SK-MEL-5 (cell line): ENCODE measurements at places on chromosomes 11 and 22.

- DNase-seq: no peak
These were observed 110.7 kb downstream of the EHF start for GRCh38 chr11:34731603-34732002.

DNA sequence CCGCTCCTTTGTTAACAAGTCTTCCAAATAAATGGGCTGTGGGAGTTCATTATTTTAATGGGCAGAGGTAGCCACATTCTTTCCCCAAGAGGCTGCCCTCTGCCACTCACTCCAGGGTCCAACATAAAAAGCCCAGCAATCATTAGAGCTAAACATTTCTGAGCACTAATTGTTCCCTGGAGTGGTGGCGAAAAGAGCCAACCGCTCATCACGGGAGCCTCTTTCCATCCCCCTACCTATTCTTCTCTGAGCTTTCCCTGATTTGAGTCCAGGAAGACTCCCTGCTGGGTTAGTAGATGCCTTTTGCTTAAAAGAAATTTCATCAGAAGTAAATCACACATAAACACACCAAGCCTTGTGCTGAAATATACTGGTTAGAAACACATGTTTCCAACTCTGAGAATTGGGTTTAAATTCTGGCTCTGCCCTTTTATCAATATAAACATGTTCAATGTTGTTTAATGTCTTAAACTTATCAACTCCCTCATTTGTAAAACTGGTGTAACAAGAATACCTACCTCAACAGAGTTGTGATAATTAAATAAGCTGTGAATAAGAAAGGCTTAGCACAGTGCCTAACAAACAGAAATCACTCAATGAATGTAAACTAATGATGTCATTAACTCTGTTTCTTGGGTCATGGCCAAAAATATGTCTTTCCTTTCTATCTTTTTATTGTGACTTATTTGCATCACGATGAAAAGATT lies at the start of gene OR5A2:
Gene OR5A2, minus strand, starts transcription at position 53 of the 707 bp plus-strand sequence. CDS start 3,460 bp downstream, outside the sequence.
- peak; percentile 1 for DNase-seq

- no peak for DNase-seq
These were observed 462.9 kb downstream of the TBC1D22A start for GRCh38 chr22:47225080-47225930.

GRCh38 chr11:9176136-9176535 lies 84.7 kb upstream of the SCUBE2 start:
- DNase-seq: no peak

DNA sequence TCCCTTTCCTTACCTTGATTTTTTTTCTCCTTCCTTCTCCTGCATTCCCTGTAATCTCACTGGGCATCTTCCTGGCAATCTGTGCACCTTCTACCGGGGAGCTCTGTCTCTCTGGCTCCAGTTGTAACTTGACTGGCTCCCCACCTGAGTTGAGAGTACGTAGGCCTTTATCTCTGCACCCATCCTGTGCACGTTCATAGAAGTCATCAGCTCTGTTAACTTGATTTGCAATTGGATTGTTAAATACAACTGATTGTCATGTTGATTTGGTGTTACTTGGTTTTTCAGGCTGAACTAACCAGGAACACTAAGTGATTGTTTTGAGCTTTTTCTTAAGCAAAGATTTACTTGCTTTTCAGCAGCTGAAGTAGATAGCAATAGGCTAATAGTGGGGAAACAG lies 11.8 kb downstream of the SWAP70 start:
- no peak for DNase-seq

- DNase-seq: no peak
These were observed 834.5 kb downstream of the FAM181B start for GRCh38 chr11:81899156-81899555.

DNA sequence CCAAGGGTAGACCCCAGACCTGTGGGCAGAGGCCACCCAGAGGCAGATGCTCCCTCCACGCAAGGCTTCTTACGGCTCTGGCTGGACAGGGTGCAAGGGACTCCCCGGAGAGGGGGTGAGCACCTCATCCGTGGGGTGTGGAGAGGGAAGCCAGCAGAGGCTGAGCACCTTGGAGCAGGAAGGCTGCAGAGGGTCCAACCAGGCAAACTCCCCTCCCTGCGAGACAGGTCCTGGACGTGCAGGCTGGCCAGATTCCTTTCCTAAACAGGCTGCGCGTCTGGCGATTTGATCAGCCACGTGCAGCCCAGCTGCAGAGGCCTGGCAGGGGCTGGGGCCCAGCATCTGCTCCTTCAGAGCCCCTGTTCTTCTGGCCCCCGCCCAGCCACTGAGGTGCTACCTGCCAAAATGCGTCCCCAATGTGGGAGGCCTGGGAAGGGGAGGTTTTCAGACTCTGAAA lies 49.3 kb downstream of the WNT11 start:
- no peak for DNase-seq

- no peak for DNase-seq
These were observed 264.5 kb upstream of the UBASH3B start for GRCh38 chr11:122391049-122391448.

DNA sequence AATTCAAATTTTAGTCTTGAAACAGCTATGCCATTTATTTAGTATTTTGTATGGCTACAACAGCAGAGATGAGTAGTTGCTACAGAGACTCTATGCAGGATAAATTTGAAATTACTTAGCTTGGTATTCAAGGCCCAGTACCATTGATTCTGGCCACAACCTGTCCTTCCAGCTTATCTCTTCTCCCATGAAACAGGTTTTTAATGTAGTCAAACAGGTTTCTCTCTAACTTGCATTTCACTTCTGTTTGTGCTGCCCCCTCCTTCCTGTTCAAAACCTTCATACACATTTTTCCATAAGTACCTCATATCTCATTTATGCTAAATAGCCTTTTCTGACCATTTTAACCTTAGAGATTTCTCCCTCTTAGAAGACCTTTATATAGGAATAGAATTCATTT lies 3.3 kb downstream of the USP47 start:
- DNase-seq: no peak

DNA sequence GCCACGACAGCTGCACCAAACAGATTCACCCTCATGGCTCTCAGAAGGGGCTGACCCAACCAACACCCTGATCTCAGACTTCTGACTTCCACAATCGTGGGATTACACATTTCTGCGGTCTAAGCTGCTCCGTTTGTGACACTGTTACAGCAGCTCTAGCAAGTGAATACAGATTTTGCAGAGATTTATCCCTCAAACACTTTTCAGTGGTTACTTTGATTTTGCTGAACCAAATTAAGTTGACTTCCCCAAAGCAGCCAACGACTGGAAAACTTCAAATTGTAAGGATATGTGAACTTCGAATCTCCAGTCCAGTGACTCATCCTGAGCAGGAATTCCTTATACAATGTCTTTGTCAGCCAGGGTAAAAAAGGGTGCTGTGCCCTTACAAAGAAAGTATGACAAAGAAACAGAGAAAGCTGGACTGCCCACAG lies 14.8 kb upstream of the INCENP start:
- DNase-seq: no peak

GRCh38 chr11:79956061-79956460 lies 515.2 kb upstream of the TENM4 start:
- no peak for DNase-seq

- DNase-seq: peak; percentile 64
These were observed 6.0 kb downstream of the RNF169 start for GRCh38 chr11:74754507-74755252.

DNA sequence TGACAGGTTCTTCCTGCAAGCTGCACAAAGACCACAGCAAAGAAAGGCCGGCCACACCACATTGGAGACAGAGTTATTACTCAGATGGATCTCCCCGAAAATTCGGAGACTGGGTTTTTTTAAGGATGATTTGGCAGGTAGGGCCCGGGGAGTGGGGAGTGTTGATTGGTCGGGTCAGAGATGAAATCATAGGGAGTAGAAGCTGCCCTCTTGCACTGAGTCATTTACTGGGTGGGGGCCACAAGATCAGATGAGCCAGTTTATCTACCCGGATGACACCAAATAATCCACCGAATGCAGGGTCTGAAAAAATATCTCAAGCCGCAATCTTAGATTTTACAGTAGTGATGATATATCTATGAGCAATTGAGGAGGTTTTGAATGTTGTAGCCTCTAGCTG lies 401.8 kb upstream of the FAT3 start:
- no peak for DNase-seq

- DNase-seq: no peak
These were observed 11.2 kb upstream of the IL18BP start for GRCh38 chr11:71987521-71987920.

DNA sequence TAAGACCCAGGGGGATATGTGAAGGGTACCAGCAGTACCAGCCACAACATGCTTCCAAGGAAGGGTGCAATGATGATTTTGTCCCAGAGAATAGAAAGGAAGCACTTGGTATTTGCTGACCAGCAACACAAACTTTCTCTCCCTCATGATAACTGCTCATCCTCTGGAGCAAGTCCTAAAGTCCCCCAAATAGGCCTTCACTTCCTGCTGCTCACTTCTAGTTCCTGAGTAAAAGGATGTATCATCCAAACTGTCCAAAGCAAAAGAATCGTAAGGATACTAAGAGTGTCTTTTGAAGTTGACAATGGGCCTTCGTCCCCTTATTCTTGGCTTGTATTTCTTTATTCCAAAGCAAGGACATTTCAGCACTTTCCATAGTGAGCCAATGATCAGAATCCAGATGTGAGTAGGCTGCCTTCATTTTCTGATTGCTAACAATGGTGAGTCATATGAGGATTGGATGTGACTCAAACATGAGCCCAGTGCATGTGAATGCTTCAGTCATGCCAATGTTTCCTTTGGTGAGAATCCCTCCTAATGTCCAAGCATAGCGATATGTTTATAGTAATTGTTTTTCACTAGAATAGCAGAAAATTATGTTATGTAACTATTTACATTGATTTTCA lies 243.4 kb upstream of the POU2AF2 start:
- no peak for DNase-seq

GRCh38 chr11:6855971-6856541 lies 6.8 kb upstream of the OR10A2 start:
- DNase-seq: no peak

GRCh38 chr11:8947230-8947943 lies 4.6 kb upstream of the ASCL3 start:
- DNase-seq: no peak

DNA sequence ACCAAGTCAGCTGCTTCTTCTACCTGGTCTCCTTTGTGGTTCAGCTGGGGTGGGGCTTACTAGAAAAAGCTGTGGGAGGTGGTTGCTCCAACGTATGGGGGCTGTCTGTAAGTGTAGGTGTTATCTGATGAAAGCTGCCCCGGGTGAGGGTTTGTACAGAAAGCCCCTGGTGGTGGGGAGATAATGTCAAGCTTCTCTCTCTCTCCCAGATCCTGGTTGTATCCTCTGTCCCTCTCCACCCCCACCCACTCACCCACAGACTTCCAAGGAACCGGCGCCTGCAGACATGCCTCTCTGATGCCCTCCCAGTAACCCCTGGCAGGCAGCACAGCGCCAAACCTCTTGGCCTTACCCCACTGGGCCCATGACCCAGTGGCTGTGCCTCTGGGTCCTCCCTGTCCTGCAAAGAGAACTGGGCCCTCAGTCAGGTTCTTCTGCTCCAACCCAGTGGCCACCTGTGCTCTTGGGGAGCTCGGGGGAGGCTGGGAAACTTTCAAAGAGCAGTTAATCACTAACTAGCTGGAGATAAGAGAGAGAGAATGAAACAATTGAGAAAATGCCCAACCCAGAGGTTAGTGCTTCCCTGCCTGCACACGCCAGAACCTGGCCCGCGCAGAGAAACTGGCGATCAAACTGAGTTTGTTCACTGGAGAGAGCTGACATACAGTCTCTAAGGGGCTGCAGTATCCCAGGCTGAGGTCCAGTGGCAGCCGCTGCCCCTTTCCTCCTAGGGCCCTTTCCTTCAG lies 20.4 kb upstream of the EHF start:
- no peak for DNase-seq

DNA sequence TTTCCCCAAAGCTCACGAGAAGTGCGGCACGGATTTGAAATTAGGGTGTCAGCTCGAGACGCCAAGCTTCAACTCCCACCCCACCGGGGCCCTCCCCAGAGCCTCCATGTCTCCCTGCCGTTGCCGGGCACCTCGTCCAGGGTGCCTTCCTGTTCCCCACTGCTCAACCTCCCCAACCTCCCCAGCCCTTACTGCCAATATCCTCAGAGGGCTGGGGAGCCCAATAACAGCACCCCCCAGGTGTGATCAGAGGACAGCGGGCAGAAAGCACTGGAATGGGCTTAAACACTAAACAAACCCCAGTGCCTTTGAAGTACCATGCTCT lies 1336.4 kb downstream of the TBC1D22A start:
- no peak for DNase-seq

DNA sequence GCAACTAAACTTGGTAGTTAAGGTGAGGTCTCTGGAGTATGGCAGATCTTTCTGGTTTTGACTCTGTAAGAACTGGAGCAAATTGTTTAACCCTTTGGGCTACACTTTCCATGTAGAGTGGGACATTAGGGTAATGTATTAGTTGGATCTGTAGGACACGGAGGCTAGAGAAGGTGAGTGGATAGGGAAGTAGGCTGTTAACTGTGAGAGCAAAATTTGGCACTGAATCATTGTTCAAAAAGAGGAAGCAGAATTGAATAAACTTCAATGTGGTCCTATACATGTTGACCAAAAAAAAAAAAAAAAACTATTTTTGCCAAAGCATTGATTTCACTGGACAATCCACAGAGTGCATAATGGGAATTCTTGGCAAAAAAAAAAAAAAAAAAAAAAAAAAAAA lies 370.2 kb upstream of the CHORDC1 start:
- DNase-seq: no peak

- no peak for DNase-seq
These were observed 29.2 kb downstream of the MB start for GRCh38 chr22:35587896-35588295.

DNA sequence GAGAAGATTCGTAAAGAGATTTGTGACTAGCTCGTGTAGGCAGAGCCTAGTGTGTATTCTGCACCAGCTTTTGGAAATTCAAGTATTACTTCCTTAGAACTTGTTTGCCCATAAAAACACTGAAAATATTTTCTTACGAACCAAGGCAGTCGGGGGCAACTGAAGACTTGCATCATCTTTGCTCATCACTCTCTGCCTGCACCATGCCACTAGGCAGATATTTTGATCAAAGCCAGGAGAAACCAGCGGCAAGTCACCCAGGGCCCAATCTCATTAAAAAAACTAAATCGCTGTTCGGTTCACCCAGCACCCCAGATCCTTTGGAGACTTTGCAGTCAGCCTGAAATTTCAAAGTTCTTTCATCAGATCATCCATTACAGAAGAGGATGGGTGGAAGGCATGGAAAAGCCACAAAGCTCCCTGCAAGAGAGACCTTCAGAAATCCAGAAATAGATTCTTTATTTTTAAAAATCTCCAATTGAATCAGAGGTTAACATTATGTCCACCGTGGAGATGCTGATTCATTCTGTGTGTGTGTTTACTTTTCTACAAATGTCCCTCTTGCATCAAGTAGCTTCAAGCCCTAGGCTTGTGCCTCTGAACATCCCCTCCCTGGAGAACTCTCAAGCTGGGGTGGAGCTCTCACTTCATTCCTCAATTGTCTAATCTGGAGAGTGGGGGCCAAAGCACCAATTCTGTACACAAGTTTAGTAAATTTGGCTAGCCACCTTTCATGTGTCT lies 78.4 kb downstream of the ETS1 start:
- no peak for DNase-seq

DNA sequence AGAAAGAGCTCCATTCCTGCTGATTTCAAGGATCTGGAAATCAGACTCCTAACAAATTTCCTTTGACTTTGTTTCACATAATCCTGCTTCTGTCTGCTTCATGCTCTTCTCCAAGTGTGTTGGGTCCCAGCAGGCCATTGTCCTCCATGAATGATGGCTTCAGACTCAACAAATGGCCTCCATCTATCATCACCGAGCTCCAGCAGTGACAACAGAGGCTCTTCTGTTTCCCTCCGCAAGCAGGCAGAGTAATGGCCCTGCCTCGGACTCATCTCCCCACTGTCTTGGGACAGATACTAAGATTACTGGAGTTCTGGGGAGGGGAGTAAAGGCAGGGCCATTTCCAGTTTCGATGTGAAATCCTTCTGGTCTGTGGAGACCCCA lies 127.3 kb downstream of the TENM4 start:
- peak; percentile 49 for DNase-seq

- DNase-seq: peak; percentile 77
These were observed 5.3 kb downstream of the NEAT1 start for GRCh38 chr11:65427691-65428577.
